ENCODE measurements at places on chromosomes 3 and 15.

GRCh38 chr3:52120556-52121463, 33.4 kb downstream of the POC1A start:
- DNase-seq = no peak

DNA sequence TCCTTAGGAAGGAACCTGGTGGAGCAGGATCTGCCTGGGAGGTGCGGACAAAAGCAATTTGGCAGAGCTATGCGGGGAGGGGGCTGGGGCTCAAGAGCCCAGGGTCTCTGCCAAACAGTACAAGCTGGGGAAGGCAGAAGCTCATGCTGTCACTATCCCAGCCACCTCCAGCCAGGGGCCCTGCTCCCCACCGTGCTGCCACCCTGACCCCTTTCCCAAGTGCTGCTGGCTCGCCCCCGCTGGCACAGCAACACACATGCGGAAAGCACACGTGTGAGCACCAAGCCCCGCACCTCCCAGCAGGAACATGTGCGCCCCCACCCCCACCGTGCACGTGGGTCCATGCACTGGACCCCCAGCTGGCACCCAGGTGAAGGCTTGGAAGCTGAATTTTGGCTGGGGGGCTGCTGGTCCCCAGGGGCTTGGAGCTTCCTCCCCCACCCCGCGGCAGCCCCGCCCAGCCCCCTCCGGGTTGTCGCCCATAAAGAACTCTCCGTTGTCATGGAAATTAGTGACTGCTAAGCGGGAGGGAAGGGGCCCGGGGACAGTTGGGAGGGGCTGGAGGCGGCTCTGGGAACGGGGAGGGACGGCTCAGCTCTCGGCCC, 742 bp downstream of the CAMKV start:
- no peak for DNase-seq

GRCh38 chr3:73485877-73486330, 138.8 kb downstream of the PDZRN3 start:
- no peak for DNase-seq

DNA sequence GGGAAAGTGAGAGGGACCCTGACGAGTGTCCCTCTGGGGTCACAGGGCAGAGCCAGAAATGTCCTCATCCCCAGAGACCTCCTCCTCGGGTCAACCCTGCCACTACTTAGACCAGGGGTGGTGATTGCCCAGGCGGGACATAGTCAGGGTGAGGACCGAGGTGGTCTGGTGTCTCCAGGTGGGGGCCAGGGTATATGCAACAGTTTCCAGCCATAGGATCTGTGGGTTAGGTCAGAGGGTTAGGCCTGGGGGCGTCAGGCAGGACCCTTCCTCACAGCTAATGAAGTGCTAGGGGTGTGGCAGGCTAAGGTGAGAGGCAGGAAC, 22.3 kb upstream of the FBLN2 start:
- no peak for DNase-seq

DNA sequence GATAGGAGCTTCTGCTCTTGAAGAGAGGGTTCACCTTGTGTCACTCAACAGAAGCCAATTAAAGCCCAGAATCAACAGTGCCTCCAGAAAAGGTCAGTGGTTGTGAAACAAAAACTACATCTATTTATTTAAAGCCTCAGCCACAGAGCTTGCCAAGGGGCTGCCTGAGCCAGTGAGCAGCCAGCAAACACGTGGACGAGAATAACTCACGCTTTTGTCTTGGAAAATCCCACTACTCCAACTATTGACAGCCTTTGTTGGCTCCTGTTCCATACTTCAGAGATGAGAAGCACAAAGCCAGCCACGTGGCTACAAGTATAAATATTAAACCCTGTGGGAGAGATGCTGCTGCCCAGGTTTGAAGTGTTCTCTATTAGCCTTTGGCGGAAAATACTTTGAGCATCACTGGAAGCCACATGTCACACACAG, 10.3 kb downstream of the GPR156 start:
- no peak for DNase-seq

DNA sequence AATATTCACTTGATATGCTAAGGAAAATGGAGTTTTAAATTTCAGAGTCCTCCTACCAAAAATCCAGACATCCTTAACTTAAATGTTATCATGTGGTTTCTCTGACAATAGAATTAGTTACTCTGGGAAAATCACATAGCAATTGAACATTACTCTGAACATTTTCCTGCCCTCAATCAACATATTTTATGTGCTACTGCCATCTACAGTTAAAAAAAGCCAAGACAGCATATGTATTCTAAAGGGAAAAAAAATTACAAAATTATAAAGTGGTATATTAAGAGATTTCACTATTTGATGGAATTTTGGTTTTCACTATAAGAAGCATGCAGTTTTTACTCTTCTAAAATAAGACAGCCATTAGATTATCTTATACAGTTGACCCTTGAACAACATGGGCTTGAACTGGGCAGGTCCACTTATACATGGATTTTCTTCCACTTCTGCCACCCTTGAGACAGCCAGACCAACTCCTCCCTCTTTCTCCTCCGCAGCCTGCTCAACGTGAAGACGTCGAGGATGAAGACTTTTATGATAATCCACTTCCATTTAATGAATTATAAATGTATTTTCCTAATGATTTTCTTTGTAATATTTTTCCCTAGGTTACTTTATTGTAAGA, 122.3 kb downstream of the ATP1B3 start:
- no peak for DNase-seq

DNA sequence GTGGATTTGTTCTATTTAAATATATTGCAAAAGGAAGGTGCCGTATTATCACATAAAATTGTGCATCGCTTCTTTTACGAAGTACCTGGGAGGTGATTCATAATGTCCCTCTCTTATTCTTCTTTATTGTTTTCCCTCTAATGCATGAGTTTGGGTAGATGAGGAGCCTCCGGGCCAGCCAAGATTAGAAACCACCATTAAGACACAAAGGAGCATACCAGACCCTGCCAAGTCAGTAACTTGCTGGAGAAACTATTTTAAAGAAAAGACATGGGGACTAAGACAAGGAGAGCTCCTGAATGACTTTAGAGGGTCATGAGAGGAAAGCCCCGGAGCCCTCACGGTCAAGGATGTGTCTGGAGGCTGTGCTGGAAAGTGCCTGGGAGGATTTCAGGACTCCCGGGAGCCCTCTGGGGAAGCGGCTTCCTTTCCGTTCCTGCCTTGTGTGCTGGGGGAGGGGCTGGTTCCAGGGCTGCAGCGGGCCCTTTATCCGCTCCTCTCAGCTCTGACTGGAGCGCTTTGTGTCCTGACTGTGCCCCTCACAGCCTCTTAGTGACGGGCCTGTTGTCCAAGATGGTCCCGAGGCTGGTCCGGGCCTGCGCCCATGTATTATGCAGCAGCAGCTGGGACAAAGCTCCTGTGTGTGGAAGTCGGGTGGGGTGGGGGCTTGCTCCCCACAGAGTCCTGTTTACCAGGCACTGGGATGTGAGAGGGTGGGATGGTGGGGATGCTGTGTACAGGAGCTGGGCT, 35.7 kb downstream of the CORO2B start:
- DNase-seq = peak; percentile 33

DNA sequence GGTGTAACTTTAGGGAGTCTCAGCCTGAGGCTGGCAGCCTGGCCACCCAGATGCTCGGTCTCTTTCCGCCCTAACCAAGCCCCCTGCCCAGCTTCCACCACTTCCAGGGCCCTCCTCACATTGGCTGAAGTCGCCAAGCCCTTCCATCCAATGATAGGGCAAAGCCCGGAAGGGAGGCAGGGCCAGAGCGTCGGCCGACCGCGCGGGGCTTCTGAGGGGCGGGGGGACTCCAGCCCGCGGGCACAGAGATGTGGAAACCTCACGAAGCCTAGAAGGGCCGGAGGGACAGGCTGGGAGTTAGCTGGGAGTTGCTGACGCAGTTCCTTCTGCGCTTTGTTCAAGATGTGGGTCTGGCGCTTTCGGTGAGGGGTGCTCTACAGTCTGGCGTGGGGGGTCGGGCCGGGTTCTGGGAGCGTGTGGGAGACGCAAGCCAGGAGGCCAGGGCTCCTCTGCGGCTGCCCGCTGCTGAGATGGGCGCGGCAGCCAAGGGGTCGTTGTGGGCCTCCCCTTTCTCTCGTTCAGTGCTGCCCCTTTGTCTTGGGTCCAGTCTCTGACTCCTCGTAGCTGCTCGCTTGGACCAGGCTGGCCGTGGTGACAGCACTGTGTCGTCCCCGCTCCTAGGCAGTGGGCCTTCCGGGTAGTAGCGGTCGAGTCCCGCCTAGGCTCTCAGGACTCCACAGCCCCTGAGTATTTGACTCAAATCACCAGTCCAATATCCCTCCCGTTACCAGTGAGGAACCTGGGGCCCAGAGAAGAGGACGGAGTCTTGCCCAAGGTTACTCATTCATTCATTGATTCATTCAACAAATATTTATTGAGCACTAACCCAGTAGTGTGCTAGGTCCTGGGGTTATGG, at the start of gene ZNF660:
ZNF660 (plus strand) TSS at position 319 of the 856 bp plus-strand sequence. CDS start 9,230 bp downstream, outside the sequence.
- peak; percentile 58 for DNase-seq

GRCh38 chr3:165196577-165197480, 645 bp upstream of the SLITRK3 start:
- no peak for DNase-seq

DNA sequence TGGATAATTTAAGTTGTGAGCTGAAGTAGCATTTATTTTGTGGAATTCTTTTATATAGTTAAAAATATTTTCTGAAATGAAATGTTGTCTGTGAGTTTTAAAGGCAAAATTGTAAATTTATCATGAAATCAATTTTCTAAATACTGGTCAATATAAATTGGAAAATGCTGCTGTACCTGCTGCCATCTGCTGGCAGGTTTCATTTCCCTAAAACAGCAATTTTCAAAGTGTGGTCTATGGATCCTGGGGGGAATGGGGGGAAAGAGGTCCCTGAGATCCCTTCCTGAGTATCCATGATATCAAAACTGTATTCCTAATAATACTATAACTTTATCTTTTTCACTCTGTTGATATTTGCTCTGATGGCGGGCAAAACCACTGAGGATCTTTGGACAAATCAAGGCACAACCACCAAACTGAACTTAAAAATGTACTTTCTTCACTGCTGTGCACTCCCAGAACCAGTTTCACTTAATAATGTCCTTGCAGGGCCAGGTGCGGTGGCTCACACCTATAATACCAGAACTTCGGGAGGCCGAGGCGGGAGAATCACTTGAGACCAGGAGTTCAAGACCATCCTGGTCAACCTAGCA, 17.2 kb upstream of the CCR4 start:
- peak; percentile 40 for DNase-seq

GRCh38 chr3:149388001-149388440, 10.6 kb upstream of the TM4SF1 start:
- DNase-seq = no peak

DNA sequence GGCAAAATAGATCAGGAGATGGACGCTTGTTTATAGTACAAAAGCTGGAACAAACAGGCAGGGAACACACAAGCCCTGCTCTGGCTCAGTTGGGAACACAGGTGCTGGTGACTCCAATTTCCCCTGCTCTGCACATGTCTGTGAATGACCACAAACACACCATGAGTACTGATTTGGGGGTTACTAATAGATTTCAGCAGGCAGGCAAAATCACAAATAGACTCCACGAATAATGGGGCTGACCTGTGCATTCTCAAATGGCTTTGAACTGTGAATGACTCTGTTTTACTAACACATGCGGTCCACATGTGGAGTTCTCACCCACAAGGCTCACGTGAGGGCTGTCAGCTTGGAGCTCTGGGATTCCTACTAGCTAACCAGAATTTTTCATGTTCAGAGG, 3.9 kb downstream of the RTP3 start:
- no peak for DNase-seq

DNA sequence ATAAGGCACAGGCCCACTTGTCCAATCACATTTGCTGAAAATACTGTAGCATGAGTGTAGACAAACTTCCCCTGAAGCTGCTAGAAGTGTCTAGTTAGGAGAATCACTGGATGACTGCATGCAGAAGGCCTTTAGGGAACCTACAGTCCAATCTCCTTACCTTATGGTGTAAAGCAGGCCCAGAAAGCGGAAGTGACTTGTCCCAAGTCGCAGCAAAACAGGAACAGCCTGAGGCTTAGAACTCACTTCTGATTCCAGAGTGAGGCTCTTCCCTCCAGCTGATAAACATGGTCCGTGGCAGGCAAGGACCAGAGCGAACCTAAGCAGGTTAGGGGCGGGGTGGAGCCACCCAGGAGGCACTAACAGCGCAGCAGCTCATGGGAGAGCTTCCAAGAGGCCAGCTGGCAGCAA, 2.5 kb downstream of the GRAMD2A start:
- no peak for DNase-seq

DNA sequence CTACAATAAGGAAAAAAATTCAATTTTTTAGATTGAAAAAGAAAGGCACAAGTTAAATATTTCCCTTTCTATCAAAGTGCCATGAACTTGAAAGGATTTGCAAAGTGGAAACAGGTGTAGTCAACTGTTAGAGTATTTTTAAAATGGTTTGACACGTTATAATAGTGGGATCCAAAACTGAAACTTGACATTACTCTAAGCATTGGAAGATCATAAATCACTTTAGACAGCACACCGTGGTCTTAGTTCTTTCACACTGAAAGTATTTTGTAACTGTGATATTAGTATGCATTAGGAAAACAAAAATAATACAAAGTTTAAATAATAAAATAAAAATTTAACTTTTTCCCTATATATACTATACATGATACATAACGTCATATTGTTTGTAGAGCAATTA, 933.1 kb downstream of the EPHA3 start:
- no peak for DNase-seq

- no peak for DNase-seq
Observed at GRCh38 chr3:56593455-56594158, 36.6 kb downstream of the CCDC66 start.

- no peak for DNase-seq
Observed at GRCh38 chr15:39680868-39681267, 100.0 kb downstream of the THBS1 start.

DNA sequence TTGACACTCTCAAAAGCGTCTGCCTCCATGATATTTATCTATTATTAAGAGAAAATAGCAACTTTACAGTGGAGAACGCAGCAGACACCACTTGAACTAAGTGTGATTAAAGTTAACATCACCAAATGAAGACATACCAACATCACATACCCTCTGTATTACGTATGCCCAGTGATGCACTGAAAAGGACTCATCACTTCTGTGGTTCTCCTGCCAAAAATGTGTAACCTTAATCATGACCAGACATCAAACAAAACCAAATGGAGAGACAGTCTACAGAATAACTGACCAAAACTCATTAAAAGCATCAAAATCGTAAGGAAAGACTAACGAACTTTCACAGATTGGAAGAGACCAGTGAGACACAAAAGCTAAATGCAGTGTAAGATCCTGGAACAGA, 103.2 kb downstream of the PPP2R3A start:
- no peak for DNase-seq

DNA sequence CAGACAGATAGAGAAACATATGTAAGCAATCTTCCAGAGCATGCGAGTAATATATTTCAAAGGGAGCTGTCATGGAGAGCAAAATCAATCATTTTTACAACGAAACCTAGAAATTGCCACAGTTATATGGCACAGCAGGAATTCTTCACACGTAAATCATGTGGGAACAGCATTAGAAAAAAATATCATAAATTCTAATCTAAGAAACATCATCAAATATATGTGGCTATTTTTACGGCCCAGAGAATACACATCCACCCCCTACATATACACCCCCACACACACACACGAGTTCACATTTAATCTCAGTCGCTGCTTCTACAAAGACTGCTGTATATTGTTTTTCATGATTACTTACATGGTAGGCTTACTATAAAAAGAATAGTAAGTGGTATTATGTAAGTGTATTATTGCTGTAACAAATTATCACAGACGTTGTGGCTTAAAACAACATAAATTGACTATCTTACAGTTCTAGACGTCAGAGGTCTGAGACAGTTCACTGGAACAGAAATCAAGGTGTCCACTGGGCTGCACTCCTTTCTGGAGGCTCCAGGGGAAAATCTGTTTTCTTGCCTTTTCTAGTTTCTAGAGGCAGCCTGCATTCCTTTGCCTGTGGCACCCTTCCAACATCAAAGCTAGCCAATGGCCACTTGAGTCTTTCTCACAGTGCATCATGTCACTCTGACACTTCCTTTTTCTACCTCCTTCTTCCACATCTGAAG, 363.3 kb downstream of the ULK4 start:
- no peak for DNase-seq
